ENCODE measurements at places on chromosomes 4 and X.

DNA sequence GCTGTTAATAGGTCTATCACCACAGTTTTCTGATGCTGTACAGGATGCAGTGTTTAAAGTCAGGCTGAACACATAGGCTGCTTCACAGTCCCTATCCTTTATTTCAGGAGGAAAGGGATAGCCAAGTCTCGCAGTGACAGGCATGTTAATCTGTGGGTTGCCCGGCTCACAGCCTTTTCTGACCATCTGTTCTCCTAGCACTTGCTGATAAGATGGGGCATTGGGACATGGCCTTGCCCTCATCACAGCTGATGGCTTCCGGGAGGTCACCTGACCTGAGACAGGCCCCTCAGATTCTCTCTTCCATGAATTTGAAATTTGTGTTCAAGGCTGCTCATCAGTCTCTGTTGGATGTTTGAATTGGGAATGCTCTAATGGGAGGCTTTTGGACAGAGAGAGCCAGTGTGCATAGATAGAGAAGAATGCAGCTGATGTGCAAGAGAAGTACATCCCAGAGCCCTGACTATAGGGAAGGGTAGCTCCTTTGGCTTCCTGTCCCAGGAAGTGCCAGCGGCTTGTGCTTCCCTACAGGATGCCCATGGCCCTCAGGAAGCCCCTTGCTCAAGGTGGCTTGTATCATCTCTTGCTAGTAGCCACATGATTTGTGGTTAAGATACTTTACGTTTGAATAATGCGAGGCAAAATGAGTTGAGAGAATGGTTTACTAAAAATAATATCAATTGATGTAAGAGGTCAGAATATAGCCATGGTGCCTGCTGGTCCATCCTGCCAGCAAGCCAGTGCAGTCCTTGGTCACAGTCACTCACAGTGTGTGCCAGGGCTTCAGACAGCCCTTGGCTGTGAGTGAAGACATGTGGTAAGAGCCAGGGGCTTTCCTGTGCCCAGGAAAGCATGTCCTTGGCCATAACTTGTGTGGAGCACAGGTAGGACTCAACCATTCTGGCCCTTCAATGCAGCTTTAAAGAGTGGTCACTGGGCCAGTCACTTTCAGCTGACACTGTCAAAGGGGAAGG is 88.6 kb downstream of the TSPAN7 start:
- DNase-seq: no peak

DNA sequence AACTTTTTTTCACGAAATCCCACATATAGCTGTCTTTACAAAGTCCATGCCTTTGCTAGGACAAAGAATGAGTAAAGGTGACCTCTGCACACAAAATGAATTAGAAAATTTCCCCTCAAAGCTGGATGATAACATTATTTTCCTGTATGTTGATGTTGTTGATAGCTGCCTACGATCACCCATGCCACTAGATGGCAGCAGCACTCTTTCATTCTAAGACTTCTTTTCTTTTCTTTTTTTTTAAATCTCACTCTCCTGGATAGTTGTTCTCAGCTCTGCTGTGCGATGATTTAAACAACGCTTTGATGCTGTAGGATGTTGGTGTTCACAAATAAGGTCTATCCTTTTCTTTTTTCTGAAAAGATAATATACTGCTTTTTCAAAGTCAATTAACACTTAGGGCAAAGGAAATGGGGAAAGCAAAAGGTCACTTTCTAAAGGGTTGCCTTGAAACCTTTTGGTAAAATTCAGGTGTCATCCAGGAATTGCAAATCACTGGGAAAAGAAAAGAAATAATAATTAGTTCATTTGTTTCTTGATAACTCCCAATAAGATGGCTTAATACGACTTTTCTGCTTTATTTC is 266.8 kb downstream of the C4orf33 start:
- peak; percentile 0 for DNase-seq

DNA sequence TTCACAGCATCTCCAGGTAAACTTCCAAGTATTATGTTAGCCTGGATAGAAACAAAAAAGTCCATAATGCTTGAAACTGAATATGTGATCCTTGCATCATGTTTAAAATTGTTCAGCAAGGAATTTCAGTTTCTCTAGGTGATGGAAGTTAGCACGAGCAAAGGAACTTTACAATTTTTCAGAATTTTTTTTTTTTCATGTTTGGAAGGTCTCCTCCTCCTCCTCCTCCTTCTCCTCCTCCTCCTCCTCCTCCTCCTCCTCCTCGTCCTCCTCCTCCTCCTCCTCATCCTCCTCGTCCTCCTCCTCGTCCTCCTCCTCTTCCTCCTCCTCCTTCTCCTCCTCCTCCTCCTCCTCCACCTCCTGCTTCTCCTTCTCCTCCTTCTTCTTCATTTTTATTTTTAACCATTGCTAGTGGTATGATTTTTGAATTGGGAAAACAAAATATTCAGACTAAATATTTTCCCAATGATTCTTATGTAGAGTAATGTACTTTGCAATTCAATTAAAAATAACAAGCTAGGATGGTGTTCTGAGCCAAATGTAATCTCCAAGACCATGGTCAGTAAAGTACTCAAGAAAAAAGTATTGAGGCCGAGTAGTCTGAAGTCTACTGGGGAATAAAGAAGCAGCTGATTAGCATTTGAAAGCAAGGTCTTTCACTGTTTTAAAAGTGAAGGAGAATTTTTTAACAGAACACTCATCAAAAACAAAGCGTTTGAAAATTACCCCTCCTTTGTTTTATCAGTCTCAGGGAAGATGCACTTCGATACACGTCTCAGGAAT is 420.9 kb upstream of the ATOH1 start:
- no peak for DNase-seq

- no peak for DNase-seq
Observed at GRCh38 chr4:23412701-23413100, 477.1 kb downstream of the PPARGC1A start.

DNA sequence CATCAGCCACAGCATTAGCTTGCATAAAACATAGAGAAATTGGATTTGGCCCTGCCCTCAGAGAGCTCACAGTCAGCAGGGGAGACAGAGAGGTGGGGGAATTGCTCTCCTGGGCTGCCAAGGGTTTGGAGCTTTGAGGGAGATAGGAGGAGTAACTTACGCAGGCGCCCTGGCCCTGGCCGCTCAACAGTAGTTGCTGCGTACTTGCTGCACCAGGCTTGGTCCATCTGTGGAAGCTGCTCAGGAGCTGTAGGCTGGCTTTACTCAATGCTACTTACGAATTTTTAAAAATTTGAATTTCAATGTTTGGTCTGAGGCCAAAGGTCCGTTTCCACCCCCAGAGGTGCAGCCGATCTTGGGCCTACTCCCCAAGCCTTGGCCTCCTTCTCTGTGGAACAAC is 83.3 kb downstream of the CPZ start:
- DNase-seq: no peak

GRCh38 chr4:96175871-96176270 is 336.0 kb downstream of the PDHA2 start:
- DNase-seq: no peak

- DNase-seq: no peak
Observed at GRCh38 chrX:150700107-150700506, 6.9 kb downstream of the MTMR1 start.

Measured in stimulated activated CD8-positive, alpha-beta memory T cell treated with anti-CD3 and anti-CD28 coated beads, Interleukin-15, amount 100 ng/mL, for 48 hours (primary cell).